ENCODE measurements at places on chromosomes 4 and X.
A peak's percentile ranks its signal among the peaks of the same experiment; 100 is the strongest.

GRCh38 chrX:67207912-67208311 lies 335.9 kb upstream of the AR start:
- DNase-seq = no peak

DNA sequence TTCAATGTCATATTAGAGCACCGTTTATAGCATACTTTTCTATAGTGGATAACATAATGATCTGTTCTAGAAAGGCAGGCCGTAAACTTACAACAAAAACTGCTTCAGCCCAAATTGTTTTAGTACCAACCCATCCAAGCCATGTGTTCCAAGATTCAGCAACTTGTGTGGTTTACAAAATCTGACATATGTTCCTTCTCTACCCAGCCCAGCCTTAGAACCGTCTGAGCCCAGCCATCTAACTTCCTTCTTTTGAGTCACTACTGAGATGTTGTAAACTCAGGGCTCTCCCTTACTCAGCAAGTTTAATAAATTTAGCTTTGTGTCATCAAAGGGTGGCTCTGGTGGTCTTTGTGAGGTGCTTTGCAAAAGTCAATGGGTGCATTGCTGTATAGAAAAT lies 32.4 kb upstream of the REPS2 start:
- DNase-seq = no peak

GRCh38 chr4:176054942-176055341 lies 10.7 kb upstream of the WDR17 start:
- DNase-seq = no peak

GRCh38 chrX:153776611-153777045 lies 4.2 kb upstream of the SRPK3 start:
- DNase-seq = no peak

DNA sequence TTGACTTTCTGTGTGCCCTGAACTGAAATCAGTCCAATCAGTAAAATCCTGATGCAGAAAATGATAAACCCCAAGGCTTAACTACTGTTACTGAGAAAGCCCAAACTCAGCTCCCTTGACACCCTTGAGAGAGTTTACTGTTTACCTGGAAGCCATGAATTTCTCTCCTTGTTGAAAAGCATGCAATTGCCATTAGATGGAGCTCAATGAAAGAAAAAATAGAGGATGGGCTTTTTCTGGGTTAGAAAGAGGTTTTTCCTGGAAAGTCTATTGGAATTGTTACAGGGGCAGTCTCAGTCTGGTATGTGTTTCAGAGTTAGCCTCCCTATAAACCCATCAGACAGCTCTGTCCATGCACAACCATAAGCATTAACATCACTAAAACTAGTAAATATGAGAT lies 66.4 kb upstream of the C4orf54 start:
- no peak for DNase-seq

DNA sequence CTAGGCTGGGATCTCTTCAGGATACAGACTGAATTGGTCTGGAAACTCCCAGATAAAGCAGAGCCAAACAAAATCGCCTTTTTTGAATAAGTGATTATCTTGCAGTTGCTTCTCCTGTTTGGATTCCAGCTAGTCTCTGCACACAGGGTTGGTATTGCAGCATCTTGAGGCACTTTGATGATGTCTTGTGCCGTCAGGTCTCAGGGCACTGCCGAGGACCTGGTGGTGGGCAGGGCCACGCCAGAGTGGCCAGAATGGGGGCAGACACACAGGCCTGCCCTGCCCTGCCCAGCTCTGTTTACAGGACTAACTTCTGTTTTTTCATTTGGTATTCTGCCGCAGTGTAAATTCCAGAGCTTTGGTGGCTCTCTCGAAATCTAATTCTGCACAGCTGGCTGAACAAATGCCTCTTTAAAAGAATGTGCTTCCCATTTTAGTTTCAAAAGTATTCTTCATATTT lies 276.1 kb downstream of the NR3C2 start:
- DNase-seq = no peak

- DNase-seq = no peak
These were observed 44.7 kb upstream of the FGF13 start for GRCh38 chrX:138756234-138756633.

DNA sequence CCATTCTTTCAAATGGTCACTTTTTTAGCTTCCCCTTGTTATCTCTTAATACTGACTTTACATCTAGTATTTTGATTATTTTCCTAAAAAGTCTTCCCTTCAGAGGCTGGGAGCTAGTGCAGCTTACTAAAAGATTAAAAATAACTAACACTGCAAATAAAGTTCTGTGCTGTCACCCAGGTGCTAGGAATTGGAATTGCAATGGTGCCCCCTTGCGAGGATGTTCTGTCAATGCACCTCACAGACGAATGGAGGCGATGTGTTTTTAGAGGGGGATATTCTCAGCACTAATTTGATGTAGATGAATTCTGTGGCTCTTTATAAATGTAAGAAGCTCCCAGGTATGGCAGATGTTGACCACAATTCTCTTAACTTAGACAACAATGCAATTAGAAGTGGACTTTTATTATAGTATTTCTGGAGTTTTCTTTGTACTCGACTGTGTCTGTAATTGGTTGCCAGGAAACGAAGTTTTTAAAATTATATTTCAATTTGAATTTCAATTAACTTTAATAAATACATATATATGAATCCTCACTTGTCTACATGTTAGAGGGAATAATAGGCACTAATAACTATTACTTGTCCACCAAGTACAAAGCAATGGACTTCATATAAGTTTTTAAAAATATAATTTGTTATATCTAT lies 22.0 kb upstream of the SMIM31 start:
- peak; percentile 6 for DNase-seq

GRCh38 chrX:153469811-153470410 lies 465 bp downstream of the HAUS7 start:
- no peak for DNase-seq

GRCh38 chr4:169047956-169048355 lies 37.9 kb upstream of the CBR4 start:
- no peak for DNase-seq

DNA sequence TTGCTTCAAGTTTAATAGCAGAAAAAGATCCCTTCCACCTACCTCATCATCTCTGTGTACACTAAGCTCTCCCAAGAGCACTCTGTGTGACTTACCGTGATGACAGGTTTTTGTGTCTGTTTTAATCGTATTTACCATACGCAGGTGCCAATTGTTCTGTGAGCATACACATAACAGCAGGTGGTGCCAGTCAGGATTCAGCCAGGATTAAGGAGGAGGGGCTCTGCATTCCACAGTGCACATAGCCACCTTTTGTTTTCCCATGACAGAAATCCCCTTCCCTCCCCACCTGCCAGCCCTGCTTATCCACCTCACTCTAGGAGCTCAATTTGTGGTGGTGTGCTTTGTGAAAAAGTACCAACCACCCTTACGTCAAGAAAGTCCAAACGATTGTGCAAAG lies 14.8 kb downstream of the ANK2 start:
- no peak for DNase-seq

- DNase-seq = no peak
These were observed 227.0 kb downstream of the C4orf33 start for GRCh38 chr4:129322920-129323319.

- no peak for DNase-seq
These were observed 111.4 kb downstream of the NYX start for GRCh38 chrX:41558531-41558930.

- no peak for DNase-seq
These were observed 62.8 kb downstream of the NUDT10 start for GRCh38 chrX:51395480-51395809.

DNA sequence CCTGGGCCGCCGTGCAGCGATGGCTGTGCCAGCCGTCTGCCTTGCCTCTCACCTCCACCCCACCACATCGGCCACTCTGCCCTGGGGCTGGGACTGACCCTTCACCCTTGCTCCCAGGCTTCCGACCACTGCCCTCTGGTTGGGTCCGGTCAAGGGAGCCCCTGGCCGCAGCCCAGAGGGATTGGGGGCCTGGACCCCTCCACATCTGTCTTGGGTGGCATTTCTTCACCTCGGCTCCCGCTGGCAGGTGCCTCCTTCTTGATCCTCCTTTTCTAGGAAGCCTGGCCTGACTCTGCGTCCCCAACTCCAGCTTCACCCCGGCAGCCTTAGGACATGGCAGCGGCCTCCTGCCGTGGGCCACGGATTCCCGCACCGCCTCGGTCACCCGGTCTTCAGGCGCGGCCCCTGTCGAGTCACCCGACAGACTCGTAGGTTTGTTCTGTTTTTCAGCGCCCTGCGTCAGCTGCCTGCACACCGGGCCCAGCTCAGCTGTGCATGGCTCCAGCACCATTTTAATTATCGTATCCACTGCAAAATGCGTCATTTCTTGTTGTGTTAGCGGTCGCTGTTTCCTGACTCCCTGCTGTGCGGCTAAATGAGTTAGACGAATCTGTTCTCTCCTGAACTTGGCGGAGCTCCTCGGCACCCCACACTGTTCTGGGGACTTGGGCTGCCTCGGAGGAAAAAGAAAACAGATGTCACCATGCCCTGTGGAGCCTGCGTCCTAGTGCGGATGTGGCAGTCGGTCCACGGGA lies 124.0 kb downstream of the FAM53A start:
- no peak for DNase-seq

GRCh38 chr4:177555007-177555574 lies 112.9 kb upstream of the AGA start:
- DNase-seq = no peak

DNA sequence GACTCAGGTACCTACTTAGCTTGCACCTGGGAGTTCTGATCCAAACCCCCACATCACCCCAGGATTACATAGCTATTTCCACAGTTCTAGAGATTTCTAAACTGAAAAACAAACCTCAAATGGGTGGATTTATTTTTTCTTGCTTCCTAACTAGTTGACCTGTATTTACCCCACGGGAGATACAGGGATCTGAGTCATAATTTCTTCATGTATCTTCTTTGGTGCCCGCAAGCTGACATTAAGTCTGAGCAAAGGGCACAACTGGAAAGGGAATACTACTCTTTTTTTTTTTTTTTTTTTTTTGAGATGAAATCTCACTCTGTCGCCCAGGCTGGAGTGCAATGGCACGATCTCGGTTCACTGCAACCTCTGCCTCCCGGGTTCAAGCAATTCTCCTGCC lies 10.0 kb upstream of the ELOVL6 start:
- DNase-seq = no peak

GRCh38 chrX:319579-320125 lies 1.1 kb upstream of the GTPBP6 start:
- no peak for DNase-seq

- DNase-seq = no peak
These were observed 29.3 kb downstream of the PIGG start for GRCh38 chr4:528296-528695.

GRCh38 chr4:156378033-156378665 lies 424.5 kb upstream of the CTSO start:
- DNase-seq = no peak

DNA sequence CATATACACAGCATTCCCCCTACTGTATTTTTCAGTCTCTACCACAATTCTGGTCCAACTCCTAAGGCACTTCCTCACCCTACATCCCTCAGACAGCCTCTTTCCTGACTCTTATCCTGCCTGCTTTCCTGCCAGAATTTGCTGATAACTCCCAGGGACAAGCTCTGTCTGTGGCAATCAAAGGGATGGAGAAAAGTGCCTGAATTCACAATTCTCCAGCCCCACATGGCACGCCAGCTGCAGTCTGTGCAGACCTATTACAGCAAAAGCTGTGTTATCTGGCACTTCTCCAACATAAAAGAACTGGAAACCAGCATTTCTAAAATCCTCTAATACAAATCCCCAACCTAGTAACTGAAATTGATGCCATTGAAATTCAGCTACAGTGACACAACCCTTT lies 404.8 kb downstream of the KLHL13 start:
- no peak for DNase-seq

GRCh38 chr4:16659079-16659478 lies 239.4 kb downstream of the LDB2 start:
- DNase-seq = no peak

- DNase-seq = no peak
These were observed 571.0 kb upstream of the KLHL4 start for GRCh38 chrX:86946569-86946968.

GRCh38 chr4:152734015-152734698 lies 45.4 kb downstream of the TIGD4 start:
- no peak for DNase-seq

DNA sequence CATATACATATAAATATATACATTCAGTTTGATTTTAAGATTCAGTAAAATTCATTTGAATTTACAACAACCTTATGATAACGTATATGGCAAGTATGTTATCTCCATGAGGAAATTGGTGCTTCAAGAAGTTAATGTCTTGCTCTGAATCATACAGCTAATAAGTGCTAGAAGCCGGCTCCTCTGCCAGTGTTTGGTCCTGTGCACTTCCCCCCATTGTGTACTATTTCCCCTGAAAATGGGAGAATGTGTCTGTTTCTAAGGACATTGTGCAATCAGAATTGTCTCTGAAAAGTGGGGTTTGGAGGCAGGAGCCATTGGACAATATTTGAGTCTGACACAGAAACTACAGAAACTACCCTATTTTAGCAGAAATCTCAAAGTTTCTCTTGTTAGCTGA lies 135.9 kb downstream of the CPE start:
- DNase-seq = no peak

DNA sequence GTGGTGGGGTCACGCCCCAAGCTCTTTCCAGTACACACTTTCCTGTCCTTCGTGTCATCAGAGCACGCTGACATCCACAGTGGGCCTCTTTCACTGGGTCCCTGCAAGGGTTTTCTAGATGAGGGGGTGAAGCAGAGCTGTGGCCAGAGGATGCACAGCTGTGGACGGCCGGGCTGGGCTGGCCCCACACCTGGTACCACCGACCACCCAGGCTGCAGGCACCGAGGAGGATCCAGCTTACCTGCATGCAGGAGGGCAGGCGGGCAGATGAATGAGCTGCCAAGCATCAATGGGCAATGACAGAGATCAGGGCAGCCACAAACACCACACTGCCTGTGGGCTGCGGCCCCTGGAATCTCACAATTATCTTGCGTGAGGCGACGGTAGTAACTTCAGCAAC lies 9.5 kb upstream of the GRPEL1 start:
- DNase-seq = no peak

DNA sequence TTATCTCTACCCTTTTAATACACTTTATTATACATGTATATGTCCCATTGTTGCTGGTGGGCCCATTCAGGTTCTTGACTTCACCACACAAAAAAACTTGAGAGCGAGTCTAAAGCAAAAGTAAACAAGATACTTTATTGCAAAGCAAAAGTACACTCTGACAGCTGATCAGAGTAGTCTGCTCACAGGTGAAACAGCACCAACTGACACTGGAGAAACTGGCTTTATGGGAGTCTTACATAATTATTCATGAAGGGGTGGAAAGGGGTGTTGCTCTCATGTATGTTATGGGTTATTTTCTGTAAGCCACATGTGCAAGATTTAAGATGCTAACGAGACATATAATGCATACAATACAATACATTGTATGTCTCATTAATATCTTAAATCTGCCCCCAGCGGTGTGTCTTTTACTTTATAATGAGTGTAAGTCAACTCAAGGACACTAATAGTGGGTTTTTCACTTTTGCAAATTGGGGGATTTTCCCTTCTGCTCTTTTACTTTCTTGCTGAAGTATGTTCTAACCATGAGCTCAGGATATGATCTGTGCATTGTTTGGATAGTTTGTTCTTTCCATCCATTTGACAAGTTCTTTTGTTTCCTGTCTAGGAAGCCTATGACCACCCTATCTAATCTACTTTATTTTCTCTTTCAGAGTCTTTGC lies 256.1 kb upstream of the ITM2A start:
- DNase-seq = no peak
